ENCODE measurements at places on chromosomes 12 and 14.

DNA sequence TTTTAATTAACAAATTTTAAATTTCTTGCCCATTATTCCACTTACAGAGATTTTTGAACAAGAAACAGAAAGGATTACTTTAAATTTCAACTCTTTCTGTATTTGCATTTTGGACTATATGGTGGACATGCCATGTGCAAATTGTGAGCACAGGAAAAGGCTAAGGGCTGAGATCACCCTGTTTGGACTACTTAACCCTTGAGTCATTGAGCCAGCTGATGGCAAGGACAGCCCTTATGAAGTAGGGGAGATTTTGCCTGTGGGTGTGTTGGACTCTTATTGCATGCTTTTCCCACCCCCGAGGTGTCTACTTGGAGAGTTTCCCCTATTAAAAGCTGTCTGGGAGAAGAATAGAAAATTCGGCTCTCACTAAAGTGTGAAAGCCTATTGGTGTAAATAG, 17.2 kb downstream of the DERA start:
- DNase-seq = no peak

- no peak for DNase-seq
Observed at GRCh38 chr14:55915456-55915855, 202.8 kb upstream of the PELI2 start.

GRCh38 chr12:91786499-91787272, 359.0 kb downstream of the BTG1 start:
- DNase-seq = no peak

GRCh38 chr12:53791735-53792326, 40.1 kb upstream of the CISTR start:
- DNase-seq = no peak

GRCh38 chr14:35414365-35414764, 9.8 kb upstream of the NFKBIA start:
- DNase-seq = no peak

- DNase-seq = no peak
Observed at GRCh38 chr14:91964724-91965123, 17.2 kb upstream of the FBLN5 start.

GRCh38 chr14:59332727-59333126, 132.5 kb downstream of the GPR135 start:
- DNase-seq = no peak

- no peak for DNase-seq
Observed at GRCh38 chr14:51604073-51604472, 47.6 kb upstream of the FRMD6 start.

- no peak for DNase-seq
Observed at GRCh38 chr14:76348898-76349297, 27.0 kb upstream of the ESRRB start.

DNA sequence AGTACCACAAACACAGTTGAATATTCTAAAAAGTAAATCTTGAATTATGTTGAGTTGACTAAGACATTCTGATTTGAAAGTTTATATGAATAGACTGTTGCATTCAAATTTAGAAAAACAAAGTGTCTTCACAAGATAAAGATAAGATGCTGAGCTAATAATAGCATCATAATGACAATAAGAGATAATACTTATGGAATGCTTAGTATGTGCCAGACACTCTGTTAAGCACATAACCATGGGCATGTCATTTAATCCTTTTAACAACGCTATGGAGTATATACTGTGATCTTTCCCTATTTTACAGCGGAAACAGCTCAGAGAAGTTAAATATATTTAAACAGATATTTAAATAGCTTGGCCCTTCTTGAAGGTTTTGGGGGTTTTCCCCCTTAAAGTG, 163.4 kb downstream of the SRGAP1 start:
- DNase-seq = no peak

- no peak for DNase-seq
Observed at GRCh38 chr14:96698960-96699539, 98.1 kb upstream of the VRK1 start.

GRCh38 chr12:68368327-68368726, 36.2 kb upstream of the MDM1 start:
- DNase-seq = no peak

GRCh38 chr14:38003746-38004609, 203.7 kb upstream of the SSTR1 start:
- no peak for DNase-seq

GRCh38 chr12:3753544-3754284, 805 bp upstream of the CRACR2A start:
- DNase-seq = no peak

GRCh38 chr12:77076886-77077285, 11.5 kb upstream of the E2F7 start:
- no peak for DNase-seq

DNA sequence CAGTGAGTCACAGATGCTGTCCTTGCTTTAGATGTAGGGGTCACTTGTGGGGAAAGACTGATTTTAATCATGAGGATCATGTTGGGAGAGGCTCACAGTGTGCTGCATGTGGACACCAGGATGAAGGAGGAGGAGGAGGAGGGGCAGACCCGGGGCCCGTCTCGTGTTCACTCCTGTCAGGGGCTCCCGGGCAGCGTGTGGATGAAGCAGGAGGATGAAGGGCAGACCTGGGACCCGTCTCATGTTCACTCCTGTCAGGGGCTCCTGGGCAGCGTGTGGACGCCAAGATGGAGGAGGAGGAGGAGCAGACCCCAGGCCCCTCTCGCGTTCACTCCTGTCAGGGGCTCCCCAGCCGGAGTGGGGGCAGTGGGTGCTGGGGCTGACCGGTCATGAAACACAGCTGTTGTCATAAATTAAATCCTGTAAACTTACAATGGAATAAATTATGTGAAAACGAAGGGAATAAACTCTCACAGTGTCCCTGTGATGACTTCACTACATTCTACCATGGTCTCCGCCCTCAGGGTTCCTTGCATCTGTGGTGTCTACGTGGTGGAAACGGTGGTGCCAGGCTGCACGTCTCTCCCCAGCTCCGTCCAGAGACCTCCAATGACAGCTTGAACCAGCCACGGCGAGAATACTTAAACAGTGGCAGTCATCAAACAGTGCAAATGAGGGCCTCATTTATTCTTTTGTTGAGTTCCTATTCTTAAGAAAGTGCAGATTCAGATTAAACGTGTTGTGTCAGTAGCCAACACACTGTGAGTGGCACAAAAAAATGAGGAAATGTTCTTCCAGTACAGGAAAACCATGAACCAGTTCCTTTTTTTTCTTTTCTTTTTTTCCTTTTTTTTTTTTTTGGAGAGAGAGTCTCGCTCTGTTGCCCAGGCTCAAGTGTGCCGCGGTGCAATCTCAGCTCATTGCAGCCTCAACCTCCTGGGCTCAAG, 37.7 kb upstream of the SFSWAP start:
- DNase-seq = no peak

GRCh38 chr12:8844665-8845064, 22.2 kb downstream of the A2ML1 start:
- DNase-seq = no peak

DNA sequence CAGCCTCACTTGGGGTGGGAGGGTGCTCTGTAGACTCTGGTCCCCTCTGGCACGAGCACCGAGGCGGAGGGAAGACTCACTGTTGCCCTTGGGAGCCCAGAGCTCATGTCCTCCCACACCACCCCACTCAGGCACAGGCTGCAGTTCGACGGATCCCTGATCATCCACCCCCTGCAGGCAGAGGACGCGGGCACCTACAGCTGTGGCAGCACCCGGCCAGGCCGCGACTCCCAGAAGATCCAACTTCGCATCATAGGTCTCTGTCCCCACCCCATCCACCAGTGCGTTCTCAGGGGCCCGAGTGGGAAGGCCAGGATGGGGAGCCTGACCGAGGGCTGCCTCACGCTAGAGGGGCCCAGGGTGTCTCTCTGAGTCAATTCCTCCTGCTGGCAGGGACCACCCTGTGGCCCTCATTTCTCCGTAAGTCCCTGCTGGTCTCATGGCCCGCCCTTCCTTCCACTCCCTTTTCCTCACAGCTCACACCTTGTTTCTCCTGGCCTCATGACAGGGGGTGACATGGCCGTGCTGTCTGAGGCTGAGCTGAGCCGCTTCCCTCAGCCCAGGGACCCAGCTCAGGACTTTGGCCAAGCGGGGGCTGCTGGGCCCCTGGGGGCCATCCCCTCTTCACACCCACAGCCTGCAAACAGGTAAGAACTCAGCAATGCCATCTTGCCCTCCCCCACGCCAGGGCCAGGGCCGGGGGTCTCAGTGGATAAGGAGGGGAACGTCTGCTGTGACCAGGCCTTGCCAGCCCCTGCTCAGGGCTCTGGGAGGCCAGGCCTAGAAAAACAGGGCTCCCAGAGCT, 27.0 kb downstream of the PAPLN start:
- no peak for DNase-seq

DNA sequence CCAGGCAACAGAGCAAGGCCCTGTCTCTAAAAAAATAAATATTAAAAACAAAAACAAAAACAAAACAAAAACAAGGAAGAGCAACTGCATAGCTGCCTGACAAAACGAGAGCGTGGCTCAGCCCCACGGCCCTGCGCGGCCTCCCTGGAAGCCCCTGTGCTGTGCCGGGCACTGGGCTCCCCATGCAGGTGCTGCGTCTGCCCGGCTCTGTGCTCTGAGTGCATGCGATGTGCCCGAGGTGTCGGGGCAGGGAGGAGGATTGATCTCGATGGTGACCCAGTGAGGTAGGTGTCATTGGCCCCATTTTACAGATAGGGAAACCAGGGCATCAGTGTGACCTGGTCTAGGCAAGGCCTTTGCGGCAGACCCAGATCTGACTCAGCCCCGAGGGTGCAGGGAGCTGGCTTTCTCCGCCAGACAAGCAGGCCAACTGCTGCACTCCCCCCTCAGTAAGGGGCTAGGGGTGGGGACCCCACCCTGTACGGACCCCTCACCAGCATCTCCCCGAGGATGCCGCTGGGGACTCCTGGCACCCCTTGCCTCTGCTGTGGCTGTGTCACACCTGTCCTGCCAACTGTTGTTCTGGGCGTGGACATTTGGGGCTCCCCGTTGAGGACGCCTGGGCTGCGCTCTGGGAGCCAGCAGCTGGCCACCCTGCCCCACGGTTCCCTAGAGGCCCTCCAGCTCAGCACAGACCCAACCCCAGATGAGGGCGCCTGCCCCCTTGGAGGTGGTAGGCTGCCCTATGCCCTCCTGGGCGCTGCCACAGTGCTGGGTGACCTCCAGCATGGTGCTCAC, 15.3 kb downstream of the GPR132 start:
- no peak for DNase-seq

- DNase-seq = no peak
Observed at GRCh38 chr12:107829271-107829670, 54.8 kb downstream of the ASCL4 start.

DNA sequence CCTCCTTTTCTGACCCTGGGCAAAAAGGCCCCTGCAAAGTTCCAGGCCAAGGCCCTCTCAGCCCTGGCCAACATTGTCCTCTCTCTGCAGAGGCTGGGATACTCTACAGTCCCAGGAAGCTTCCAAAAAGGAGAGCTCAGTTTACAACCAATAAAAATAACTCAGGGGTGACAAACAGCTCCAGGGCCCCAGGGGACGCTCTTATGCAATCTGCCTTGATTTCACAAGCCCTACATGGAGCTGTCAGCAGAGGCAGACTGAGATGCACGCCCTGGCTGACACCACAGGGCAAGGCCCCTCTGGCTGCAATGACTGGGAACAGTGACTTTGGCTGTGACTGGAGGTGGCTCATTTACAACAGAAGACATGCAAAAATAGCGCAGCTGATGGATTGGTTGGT, 129.0 kb upstream of the MED13L start:
- no peak for DNase-seq

DNA sequence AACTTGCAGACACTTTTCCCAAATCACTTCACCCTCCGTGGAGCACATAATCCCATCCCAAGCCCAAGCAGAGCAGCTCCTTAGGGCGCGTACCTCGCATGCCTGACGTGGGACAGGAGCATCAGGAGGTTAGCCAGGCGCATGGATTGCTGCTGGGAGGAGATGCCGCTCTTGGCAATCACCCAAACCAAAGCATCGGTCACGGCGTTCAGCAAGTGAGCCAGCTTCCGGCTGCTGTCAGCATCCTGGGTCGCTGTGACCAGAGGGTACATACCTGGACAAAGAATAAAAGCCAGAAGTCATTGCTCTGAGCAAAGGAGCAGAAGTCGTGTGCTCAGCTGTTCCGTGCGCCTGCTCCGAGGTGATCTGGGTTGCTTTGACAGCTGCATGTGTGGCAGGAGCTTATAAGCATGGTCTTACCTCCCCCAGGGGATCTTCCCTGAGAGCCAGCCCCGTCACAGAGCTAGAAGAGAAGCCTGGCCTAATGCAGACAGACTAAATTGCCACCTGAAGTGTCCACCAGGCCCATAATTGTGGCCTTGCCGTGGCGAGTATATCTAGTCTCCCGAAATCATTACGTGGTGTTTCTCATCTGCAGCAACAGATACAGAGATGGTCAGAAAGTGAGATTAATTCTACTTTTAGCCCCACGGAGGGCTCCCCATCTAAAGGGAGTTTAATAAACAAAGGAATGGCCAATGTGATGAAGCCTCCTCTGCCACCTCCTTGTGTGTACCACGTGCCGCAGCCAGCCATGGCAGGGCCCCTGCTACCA, 59.1 kb downstream of the ESR2 start:
- no peak for DNase-seq

GRCh38 chr14:55129428-55130195, 560 bp downstream of the LGALS3 start:
- peak; percentile 82 for DNase-seq

DNA sequence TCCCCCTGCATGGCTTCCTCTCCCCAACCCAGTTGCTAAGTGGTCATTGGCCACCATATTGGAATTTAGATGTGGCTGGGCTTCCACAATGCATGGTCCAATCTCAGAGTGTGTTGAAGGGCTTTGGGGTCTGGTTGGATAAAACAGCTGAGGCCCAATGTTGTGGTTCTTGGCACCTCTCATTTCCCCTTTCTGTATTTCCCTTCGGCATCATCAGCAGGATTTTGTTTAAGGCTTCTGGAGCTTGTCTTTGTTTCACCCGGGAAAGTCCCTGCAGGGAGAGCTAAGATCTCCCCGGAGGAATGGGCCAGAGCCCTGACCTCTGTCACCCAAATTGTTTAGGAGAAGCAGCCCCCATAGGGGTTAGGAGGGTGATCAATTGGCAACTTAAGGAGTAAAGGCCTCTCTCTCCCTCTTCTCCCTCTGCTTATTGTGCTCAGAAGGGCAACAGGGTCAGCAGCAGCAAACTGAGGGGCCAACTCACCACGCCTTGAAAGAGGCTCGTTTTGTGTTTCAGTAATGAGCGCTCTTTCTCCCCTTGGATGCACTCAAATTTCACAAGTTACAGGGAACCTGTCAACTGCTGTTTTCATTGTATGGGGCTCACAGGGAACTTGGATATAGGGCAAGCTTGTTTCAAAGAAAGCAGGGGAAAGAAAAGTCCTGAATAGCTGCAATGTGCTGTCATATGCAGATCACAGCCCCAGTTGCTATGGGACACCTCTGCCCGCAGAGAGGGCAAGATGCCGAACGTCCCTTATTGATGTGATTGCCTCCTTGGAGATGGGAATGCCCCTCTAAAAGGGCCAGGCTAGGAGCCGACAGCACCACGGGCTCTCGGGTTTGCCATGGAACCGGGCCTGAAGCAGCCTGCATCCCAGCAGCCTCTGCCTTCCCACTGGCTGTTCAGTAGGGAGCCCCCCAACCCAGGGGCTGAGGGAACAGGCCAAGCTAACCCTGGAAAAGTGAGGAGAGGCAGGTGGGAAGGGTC, 223.7 kb downstream of the ZFP36L1 start:
- DNase-seq = no peak

GRCh38 chr12:24084800-24085199, 135.3 kb upstream of the SOX5 start:
- DNase-seq = no peak
